ENCODE measurements at places on chromosomes 5 and 9. TPM values are rescaled to one million over a fixed set of nuclear protein-coding genes. Genes with fewer than 3 reads are reported as not detected.

ACSL6 gene
- not detected for total RNA-seq

PTGES gene
- 4.0 TPM for total RNA-seq

DBH gene
- not detected for total RNA-seq

PCDHGA1 gene
- total RNA-seq: under 0.01 TPM

LCN12 gene
- total RNA-seq: not detected

LRRC19 gene
- not detected for total RNA-seq

SLC27A6 gene
- total RNA-seq: 0.17 TPM

TPPP gene
- 0.17 TPM for total RNA-seq

NDST1 gene
- 58.3 TPM for total RNA-seq

TNFSF15 gene
- total RNA-seq: under 0.01 TPM

PCDHGB7 gene
- 7.2 TPM for total RNA-seq

ITGA1 gene
- total RNA-seq: 12.9 TPM

NIPAL4 gene
- total RNA-seq: not detected

C9orf50 gene
- total RNA-seq: 0.50 TPM

GABRA6 gene
- total RNA-seq: not detected

CD74 gene
- 1.6 TPM for total RNA-seq

CTSV gene
- 0.89 TPM for total RNA-seq

LIX1 gene
- total RNA-seq: not detected

Measured in bronchus fibroblast of lung (primary cell).